ENCODE measurements at places on chromosomes 7 and 10. TPM values are rescaled to one million over a fixed set of nuclear protein-coding genes. Genes with fewer than 3 reads are reported as not detected.

Gene SLIT1
- total RNA-seq, result not detected

Gene PDE1C
- total RNA-seq, result 0.92 TPM

Gene CPVL
- 0.71 TPM for total RNA-seq

Gene OR2A12
- not detected for total RNA-seq

Gene PHKG1
- total RNA-seq, result 0.43 TPM

Gene NPC1L1
- 0.14 TPM for total RNA-seq

Gene WNT8B
- not detected for total RNA-seq

Gene CCDC146
- 3.1 TPM for total RNA-seq

Gene PIP
- not detected for total RNA-seq

Gene DRGX
- total RNA-seq, result not detected

Gene HIPK2
- total RNA-seq, result 5.4 TPM

Gene LFNG
- total RNA-seq, result 0.43 TPM

Gene SLC39A12
- not detected for total RNA-seq

Gene C10orf67
- 0.14 TPM for total RNA-seq

Gene LHPP
- 9.2 TPM for total RNA-seq

Gene MYPN
- total RNA-seq, result 0.14 TPM

Gene ZSWIM8
- total RNA-seq, result 58.5 TPM

Gene MNX1
- total RNA-seq, result not detected

Gene CNPY1
- not detected for total RNA-seq

Gene NDUFB2
- total RNA-seq, result 147 TPM

Gene PTPRN2
- total RNA-seq, result 0.71 TPM

Gene AP1S1
- 167 TPM for total RNA-seq
